SJSA1 (cell line): ENCODE measurements at places on chromosomes 2 and 18.

- no peak for DNase-seq
Observed at GRCh38 chr2:70830366-70830765, 5.2 kb downstream of the CD207 start.

DNA sequence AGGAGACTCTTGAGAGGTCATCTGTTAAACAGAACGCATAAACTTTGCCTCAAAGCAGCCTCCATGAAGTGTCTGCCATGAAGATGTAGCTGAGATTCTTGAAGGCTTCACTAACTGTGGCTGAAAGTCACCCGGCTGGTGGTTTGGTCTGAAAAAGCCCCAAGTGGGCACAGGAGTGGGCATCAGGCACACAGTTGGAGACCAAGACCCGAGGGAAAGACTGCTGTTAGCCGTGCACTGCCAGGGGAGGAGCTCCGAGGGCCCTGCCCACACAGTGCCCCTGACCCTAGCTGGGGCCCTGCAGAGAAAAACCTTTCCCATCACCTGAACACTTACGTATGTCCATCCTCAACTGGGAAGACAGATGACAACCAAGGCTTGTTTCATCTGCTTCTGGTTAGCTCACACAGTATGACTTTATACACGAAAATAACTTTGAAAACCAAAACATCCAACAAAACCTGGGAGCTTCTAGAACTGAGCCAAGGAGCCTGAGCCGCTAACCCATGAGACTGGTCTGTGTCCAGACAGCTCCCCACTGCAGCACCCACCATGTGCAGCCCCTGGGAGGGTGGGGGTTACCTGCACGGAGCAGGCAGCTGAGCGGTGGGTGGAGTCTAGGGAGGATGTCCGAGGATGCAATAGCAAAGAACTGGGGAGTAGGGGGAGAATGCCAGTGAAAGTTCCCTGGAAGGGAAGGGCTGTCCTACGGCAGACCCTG is 15.4 kb downstream of the HJURP start:
- no peak for DNase-seq

- peak; percentile 28 for DNase-seq
Observed at GRCh38 chr18:24726727-24727492, 266.5 kb downstream of the HRH4 start.

- no peak for DNase-seq
Observed at GRCh38 chr2:147439986-147440385, 404.8 kb upstream of the ACVR2A start.

DNA sequence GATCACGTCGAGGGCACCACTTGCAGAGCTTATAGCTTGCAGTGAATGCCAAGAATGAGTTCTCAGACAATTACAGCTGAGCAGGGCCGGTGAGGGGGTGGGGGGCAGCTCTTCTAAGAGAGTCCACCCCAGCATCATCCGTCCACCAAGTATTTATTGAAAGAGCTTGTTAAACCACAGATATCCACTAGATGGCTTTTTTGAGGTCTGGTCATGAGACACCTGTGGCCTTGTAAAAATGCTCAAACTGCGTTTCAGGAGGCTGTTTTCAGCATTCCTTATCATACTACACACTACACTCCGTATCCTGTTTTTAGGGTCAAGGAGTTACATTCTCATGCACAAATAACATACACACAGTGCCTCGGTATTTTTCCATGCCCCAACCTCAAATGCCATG is 51.5 kb downstream of the DNAJC10 start:
- DNase-seq: no peak
